ENCODE measurements at places on chromosomes 13 and 19.

- peak; percentile 60 for DNase-seq
Measured at GRCh38 chr19:23075031-23075733, 41.6 kb upstream of the ZNF730 start.

DNA sequence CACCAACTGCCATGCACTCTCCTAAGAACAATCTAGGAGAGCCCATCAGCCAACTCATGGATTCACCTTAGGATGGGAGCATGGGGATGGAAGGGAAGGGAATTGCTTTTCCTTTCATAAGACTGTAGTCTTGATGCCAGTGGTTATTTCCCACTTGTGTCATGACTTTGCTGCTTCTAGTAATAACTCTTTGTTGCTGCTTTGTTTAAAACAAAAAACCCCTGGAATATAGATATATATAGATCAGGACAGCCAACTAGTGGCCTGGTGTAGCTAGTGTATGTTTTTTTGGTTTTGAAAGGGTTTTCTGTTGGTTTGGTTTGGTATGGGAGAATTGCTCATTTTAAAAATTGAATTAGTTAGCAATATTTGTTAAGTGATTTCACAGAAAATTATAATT lies 39.3 kb upstream of the KCTD4 start:
- DNase-seq: no peak

GRCh38 chr13:103006641-103007426 lies 59.4 kb downstream of the SLC10A2 start:
- no peak for DNase-seq

- no peak for DNase-seq
Measured at GRCh38 chr19:33345163-33345562, 28.3 kb upstream of the CEBPG start.

DNA sequence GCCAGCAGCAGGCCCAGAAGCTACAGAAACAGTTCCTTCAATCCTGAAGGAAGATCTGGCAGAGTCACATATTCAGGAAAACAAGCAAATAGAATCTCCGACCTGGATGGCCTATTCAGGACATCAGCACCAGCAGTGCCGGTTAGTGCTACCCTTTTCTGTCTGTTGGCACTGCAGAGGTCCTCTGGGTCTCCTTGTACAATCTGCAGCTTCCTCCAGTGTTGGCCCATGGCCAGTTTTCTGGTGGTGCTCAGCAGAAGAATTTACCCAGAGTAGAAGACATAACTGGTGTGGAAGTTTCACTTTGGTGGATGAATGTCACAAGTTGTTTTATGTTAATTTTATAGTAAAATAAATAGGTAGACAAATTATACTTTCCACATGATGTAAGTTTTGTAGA lies 498.1 kb downstream of the COG6 start:
- DNase-seq: no peak

DNA sequence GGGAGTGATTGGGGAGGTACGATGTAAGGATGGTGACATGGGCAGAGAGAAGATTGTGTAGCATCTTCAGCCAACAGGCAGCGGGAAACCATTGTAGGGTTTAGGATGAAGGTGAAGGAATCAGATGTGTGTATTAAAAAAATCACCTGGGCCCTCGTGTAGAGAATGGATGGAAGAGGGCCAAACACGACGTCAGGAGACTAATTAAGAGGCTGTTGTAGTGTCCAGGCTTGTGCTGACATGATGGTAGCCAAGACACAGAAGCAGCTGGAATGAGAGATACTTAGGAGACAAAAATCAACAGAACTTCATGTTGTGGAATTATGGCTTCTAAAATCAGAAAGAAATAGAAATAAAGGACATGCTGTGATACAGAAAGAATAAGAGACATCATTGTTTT lies 41.2 kb upstream of the ARGLU1 start:
- no peak for DNase-seq

GRCh38 chr19:15291089-15291488 lies 41.2 kb downstream of the BRD4 start:
- no peak for DNase-seq

GRCh38 chr19:45901912-45902650 lies at the start of gene MYPOP:
MYPOP (minus strand) TSS chr19:45902613; CDS start chr19:45901773, 840 bp downstream.
- no peak for DNase-seq

- no peak for DNase-seq
Measured at GRCh38 chr19:55638864-55639359, 1.9 kb upstream of the ZNF580 start.

GRCh38 chr13:37986811-37987210 lies 117.2 kb upstream of the TRPC4 start:
- DNase-seq: no peak

GRCh38 chr19:31718032-31718431 lies 368.8 kb upstream of the TSHZ3 start:
- no peak for DNase-seq

DNA sequence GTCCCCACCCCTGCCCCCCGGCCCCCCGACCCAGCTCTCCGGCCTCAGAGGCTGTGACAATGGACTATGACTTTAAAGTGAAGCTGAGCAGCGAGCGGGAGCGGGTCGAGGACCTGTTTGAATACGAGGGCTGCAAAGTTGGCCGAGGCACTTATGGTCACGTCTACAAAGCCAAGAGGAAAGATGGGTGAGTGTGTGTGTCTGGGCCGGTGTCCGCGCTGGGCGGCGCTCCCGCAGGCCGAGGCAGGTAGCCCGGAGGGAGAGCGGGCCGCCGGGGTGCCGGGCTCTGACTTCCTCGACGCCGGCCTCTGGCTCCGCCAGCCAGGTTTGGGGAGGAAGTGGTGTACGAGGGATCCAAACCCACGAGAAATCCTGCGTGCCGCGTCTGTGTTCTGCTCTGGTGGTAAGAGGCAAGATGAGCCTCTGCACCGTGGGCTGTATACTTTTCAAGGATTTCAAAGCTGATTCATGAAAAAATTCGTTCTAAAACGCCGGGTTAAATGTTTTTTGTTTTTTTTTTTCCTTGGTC lies 718 bp downstream of the CDK8 start:
- DNase-seq: no peak
